ENCODE measurements at places on chromosomes 16 and 17. TPM values are rescaled to one million over a fixed set of nuclear protein-coding genes. Genes with fewer than 3 reads are reported as not detected.

DNA sequence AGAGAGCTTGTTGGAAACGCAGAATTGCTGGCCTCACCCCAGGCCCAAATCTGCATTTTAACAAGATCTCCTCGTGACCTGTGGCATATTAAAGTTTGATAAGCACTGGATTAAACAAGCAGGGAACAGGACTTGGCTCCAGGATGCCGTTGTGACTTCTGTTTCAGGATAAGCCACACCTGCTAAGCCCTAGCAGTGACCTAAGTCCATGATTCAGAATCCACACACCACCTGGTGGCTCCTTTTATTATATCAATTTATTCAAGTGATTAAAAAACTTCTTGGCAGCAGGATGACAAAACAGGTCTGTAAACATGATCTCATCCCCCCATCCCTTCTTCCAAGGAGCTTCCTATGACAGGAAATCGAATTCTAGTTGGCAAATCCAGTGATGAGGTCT is 9.1 kb downstream of the NAGPA start:
- H3K36me3 ChIP-seq, result no peaks in the 10 kb centered on the region
- peak overlapping the region; percentile 7 for H3K27ac ChIP-seq

DNA sequence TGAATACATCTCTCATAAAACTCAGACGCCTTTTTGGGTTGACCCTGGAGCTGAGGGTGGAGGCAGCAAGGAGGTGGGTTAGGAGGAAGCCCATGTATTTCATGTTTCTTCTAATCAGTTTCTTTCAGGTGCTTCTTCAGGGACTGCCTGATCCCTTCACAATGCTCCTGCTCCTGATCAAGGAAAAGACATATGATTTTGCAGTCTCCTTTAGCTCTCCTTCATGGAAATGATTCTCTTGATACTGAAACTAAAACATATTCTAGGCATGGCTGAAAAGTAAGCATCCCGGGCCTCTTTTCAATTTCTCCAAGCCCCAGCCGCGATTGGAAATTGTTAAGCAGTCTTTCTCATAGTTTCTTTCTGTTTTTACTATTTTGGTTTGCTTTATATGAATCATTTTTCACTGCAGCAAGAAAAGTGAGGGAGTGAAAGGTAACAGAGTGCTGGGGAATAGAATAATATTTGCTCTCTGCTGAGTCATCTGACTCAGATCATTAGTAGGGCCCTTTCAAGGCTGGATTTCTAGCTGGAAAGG is 730.7 kb downstream of the CDH11 start:
- H3K36me3 ChIP-seq, result no peaks in the 10 kb centered on the region
- DNase-seq, result no peak
- no peaks in the 10 kb centered on the region for H3K27me3 ChIP-seq
- peaks cover 30% of the 10 kb centered on the region for H3K4me1 ChIP-seq
- peak overlapping the region; percentile 68 for H3K27ac ChIP-seq

Gene SLC46A1
- total RNA-seq, result 6.7 TPM

DNA sequence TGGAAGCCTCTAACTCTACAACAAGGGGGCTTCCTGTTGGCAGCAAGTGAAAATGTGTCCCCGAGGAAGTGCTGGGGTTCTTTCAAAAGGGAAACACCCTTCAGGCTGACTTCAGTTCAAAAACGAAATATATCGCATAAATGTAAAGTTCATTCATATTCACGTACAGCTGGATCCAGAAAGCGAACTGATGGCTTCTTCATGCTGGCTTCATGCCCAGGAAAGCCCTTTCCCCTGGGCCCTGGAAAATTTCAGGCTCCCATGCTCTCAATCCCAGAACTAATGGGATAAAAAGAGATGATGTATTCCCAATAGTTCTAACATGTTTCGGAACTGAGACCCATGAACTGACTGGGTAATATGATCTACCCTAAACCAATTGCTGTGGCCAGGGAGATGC is 104.7 kb upstream of the CDH13 start:
- H3K27me3 ChIP-seq, result no peaks in the 10 kb centered on the region
- DNase-seq, result no peak

GRCh38 chr16:77439106-77439505 is 4.3 kb upstream of the ADAMTS18 start:
- H3K27ac ChIP-seq, result no peak overlapping the region
- peaks cover 9% of the 10 kb centered on the region for H3K4me1 ChIP-seq
- no peak for DNase-seq
- H3K4me3 ChIP-seq, result no peak overlapping the region
- peaks cover 16% of the 10 kb centered on the region for H3K27me3 ChIP-seq
